ENCODE measurements at places on chromosomes 5 and 9. TPM values are rescaled to one million over a fixed set of nuclear protein-coding genes. Genes with fewer than 3 reads are reported as not detected.

GRCh38 chr5:171771856-171772255, 13.8 kb upstream of the SMIM23 start:
- DNase-seq = no peak

DNA sequence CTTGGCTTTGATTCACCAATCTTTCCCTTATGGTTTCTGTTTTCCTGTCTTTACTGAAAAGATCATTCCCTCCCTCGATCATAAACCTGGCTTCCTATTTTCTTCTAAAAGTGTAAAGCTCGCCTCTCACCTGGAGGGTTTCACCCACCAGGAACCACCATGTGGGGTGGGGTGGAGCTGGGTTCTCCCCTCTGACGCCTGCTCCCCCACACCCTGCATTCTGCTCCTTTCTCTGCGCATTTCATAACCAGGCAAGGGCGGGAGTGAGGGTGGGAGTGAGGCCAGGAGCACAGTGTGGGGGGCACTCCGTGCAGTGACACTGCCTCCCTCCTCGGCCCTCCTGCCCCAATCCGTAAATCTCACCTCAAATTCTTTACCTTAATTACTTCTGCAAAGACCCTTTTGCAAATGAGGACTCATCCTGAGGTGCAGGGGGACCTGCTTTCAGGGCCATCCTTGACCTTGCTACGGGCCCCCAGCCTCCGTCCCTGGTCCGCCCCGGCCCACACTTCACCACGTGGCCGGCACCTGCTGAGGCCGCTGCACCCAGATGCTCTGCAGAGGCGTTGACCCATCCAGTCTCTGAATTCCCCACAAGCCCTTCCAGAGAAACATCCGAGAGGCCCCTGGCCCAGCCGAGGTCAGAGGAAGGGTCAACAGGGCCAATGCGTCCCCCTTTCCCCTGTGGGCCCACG, 59.3 kb downstream of the KCNT1 start:
- no peak for DNase-seq

DNA sequence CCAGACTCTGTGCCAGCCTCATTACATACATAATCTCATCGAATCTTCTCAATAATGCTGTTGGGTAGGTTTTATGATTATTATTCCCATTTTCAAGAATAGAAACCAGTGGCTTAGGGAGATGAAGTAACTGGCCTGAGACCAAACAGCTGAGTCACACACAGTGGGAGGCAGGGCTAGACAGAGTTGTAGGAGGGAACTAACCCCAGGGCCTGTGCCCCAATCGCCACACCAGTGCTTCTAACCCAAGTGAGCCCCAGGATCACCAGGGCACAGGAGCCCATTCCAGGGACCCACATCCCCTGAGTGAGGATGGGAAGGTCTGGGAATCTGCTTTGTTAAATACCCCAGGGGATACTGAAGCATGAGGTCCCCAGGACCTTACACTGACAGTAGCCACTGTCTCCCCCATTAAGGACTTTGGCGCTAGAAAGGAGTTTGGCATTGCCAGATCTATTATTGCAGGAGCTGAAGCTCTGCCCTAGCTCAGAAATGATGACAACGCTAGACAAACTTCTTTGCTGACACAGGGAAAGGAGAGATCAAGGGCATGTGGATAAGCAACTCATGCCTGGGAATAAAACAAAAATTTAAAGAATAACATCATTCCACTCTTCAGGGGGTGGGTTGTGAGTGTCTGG, 63.8 kb upstream of the PPARGC1B start:
- no peak for DNase-seq

- no peak for DNase-seq
These were observed 48.5 kb upstream of the ZNF354A start for GRCh38 chr5:178778919-178779318.

DNA sequence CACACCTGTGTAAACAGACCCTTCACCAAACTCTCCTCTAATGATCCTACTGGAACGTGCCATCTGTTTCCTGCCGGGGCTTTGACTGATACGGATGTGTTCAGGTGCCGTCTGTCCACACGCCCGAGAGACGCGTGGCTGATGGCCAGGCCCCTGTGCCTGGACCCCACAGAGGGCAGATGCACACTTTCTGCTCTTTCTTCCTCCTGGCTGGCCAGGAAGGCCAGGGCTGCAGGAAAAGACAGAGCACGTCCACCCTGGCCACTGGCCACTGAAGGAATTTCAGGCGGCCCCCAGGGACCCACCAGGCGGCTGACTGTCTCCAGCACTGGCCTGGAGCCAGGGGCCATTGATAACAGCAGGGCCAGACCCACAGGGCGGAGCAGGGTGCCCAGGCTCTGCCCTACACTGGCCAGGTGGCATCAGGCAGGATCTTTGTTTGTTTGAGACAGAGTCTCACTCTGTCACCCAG, 3.6 kb upstream of the ENG start:
- DNase-seq = no peak

DNA sequence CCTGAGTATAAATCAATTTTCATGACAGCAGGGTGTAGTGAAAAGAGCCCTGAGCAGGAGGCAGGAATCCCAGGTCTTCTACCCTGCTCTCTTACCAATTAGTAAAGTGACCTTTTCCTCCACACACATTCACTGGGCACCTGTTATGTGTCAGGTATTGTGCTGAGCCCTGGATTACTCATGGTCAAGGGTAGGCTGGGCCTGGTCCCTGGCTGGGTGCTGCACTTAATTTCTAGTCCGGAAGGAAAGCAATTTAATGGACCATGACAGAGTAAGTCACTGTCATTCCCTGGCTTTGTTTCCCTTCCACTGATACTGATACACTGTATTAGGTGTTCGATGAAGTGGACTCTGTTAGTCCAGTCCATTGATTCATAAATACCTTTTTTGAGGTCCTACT, 29.1 kb upstream of the BRINP1 start:
- no peak for DNase-seq

- no peak for DNase-seq
These were observed 217.0 kb downstream of the DMRT2 start for GRCh38 chr9:1267141-1267570.

- no peak for DNase-seq
These were observed 260.3 kb downstream of the NDUFS4 start for GRCh38 chr5:53820802-53821171.

DNA sequence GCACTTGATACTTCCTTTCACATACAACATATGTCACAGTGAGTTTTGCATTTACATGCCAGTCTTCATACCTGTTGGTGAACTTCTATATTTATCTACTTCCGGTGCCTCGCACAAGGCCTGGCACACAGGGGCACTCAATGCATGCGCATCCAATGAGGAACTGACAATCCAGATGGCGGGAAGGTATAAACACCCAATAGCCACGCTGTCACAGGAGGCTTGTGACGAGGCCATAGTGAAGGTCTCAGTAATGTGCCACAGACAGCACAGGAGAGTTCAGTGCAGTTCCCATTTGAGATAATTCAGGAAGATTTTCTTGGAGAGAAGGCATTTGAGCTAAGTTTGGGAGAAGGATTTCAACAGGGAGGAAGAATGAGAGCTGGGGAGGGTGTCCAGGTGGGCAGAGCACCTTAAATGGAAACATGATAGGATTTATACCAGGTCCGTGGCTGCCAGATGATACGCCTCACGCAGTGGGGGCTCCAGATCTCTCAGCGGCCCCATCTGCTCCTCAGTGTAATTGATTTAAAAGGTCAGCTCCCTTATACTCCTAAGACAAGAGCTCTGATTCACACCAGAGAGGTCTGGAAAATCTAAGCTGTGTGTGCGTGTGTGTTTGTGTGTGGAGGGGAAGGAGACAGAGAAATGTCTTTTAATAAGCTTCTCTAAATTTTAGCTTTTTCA, 206.2 kb downstream of the DCP2 start:
- no peak for DNase-seq

The NDUFS4 gene
- total RNA-seq = 79.0 TPM

DNA sequence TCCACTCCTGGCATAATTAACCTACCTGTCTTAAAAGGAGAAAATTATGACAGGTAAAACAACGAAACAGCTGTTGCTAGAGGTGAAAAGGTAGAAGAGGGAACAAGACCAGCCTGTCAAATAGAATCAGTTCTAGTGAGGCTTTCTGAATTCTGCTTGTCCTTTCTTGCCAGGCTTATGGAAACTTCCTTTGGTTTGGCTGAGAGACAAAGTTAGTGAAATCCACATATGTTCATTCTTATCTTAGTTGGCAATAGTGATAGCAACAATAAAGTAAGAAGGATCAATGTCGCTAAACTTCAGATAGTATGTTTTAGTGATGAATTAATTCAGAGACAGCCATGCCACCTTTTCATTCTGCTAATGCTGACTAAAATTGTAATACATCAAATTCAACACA, 34.4 kb downstream of the HAPLN1 start:
- no peak for DNase-seq

DNA sequence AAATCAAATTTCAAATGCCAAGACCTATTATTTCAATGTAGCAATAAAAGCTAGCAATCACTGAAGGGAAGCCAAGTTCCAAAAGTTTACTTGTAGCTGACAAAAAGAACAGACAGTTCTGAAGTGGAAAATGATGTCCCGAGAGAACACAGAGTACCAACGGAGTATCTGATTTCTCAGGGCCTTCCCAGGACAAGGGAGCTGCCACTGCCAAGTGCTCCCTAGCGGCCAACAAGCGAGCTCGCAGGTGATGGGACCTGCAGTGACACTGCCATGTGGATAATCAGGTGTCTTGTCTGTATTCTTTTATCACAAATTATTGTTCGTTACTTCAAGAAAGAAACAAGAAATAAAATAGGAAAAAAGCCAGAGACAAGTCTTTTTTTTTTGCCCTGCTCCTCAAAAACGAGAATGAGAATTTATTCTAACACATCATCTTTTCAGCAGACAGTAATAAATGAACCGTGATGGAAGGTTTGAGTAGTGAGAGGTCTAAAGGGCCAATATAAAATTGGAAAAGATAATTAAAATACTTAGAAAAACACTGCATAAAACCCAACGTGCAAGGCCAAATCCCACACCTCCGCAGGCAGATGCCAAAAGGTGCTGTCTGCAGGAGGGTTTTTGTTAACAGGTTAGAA, 159.4 kb downstream of the MYO10 start:
- DNase-seq = no peak

DNA sequence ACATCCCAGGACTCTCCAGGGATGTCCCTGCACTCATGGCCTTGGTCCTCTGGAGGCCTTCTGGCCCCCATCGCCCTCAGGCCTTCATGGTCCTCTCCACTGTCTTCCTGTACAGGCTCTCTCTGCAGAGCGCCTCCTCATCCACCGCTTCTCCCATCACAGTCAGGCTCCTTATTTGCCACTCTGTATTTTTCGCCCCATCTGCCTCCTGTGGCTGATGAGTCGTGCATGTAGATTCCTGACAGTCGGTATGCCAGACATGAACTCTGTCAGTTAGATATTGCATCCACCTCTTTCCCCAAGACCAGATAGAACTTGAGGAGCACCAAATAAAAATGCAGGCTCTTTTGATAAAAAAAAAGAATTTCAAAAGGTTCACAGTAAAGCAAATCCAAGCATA, 362.8 kb downstream of the IRX1 start:
- no peak for DNase-seq

The GRXCR2 gene
- not detected for total RNA-seq

DNA sequence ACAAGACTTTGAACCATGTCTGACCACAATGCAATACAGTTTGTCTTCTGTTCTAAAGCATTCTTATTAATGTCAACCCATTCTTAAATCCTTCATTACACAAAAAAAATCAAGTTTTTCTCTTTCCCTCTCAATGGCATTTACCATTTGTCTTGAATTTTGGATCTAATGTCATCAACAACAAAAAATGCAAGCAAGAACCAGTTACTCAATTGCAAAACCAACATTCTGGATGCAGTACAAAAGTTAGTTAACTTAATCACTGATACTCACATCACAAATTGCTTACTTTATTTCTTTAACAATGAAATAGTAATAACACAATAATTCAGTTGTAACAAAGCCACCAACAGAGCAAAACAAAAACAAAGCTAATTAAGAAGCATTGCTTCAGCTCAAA, 6.0 kb downstream of the C9orf40 start:
- DNase-seq = no peak

DNA sequence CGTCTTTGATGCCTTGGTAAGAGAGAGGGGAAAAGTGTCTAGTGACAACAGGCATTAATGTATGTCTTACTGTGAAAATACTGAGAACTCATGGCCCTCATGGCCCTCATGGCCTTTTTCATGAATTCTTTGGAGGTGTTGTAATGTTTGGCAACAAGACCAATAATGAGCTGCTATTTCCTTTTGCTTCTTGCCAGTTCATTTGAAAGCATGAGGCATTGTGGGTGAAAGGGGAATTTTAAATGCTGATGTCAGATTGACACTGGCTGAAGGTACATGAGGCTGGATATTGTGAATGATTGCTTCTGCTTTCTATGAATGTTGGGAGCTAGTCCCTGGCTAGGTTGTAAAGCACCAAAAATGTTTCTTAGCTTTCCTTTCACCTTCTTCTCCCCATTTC, 79.2 kb downstream of the DOCK2 start:
- no peak for DNase-seq

DNA sequence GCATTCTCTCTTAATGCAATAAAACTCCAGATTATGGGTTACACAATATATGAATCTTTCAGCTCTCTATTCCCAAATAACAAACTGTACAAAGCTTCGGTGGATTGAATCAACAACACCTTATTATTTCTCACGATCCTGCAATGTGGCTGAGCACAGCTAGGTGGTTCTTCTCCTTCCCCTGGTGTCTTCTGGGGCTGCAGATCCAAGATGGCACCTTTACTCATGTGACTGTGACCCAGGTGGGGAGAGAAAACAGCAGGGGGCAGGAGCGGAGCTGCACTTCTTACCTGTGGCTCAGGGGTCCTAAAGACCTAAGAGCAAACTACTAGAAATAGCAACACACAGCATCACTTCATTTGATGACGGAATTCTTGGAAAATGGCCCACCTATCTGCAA, 233.1 kb downstream of the IRX1 start:
- no peak for DNase-seq

DNA sequence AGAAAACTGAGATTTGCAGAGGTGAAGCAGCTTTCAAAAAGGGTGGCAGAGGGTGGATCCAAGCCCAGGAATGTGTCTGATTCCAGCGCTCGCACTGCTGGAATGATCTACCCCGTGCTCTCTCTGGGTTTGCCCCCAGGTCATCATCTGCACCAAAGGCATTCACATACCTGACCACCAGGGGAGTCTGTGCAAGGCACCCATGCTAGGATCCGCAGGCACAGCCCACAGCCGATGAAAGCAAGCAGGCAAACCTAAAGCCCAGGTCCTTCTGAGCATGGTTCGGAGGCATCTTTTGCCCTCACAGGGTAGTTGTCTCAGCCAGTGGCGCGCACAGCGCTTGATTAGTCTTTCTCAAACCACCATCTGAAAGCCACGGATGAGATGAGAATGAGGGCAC, 56.6 kb downstream of the TEK start:
- DNase-seq = no peak

- no peak for DNase-seq
These were observed 18.8 kb upstream of the PRLR start for GRCh38 chr5:35248843-35249780.

- DNase-seq = no peak
These were observed 31.8 kb downstream of the ABCA1 start for GRCh38 chr9:104896131-104896530.

The WDR38 gene
- total RNA-seq = not detected

The EPB41L4A gene
- 36.5 TPM for total RNA-seq

- no peak for DNase-seq
These were observed 2.6 kb upstream of the LCN2 start for GRCh38 chr9:128146591-128147120.

- DNase-seq = no peak
These were observed 157.6 kb upstream of the CCNH start for GRCh38 chr5:87570366-87570765.

The ANKRD31 gene
- 1.0 TPM for total RNA-seq

All from ureter (tissue), 1 donor.